ENCODE measurements at places on chromosomes 1 and 21.

- DNase-seq, result no peak
Measured at GRCh38 chr1:98989556-98989907, 15.1 kb downstream of the PLPPR5 start.

- DNase-seq, result peak; percentile 9
Measured at GRCh38 chr1:235326719-235327558, 1.0 kb downstream of the ARID4B start.

DNA sequence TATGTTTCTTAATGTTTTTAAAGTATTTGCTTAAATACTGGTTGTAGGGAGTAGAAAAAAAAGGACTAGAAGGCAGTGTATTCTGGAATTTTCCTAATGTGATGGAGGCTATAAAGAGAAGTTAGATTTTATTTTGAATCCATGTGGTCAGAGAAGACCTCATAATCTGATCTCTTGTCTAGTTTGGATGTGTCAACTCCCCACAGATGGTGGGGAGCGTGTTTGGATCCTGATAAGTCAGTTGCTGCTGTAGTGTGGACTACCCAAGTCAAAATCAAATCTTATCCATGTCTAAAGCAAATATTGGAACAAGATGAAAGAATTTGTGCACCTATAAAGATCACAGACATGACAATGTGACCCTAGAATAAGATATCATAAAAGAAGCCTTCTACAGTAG lies 918.0 kb downstream of the LTN1 start:
- no peak for DNase-seq

- DNase-seq, result no peak
Measured at GRCh38 chr1:219699870-219700269, 87.0 kb upstream of the ZC3H11B start.

- DNase-seq, result no peak
Measured at GRCh38 chr21:41736423-41736822, 30.4 kb downstream of the RIPK4 start.

DNA sequence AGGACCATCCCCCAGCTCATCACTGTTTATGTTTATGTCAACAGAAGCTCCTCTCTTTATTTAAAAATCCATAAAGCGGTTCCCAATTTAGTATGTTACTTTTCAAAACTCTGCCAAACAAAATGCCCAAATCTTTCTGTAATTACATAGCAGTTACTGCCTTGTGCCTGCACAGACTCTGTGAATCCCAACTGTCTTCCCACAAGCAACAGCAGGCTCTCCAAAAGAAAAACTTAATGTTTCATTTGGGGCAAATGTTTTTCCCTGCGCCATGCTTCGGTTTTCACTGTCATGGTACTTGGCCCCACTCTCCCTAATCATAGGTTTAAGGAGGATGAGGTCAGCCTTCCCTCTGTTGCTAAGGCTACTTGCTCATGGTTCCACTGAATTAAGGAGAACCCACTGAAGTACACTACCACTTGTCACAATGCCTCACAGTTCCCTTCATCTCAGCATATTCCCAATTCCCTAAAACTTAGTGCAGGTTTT lies 4.6 kb downstream of the COLGALT2 start:
- no peak for DNase-seq

DNA sequence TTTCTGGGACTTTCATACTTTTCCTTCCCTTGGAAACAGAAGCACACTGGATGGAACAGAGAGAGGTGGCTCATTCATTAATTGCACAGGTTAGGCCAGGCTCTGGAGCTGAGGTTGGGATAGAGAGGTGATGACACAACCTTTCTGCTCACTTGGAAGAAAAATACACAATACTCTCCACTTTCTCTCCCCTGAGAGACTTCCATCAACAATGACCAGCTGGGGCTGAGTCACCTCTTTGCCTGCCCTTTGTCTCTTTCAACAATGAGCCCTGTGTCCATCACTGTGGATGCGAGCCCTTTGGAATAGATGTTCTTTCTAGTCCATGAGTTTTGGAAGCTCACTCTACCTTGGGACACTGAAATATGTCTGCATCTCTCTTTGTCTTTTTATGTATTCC lies 43.1 kb downstream of the ATP2B4 start:
- no peak for DNase-seq

DNA sequence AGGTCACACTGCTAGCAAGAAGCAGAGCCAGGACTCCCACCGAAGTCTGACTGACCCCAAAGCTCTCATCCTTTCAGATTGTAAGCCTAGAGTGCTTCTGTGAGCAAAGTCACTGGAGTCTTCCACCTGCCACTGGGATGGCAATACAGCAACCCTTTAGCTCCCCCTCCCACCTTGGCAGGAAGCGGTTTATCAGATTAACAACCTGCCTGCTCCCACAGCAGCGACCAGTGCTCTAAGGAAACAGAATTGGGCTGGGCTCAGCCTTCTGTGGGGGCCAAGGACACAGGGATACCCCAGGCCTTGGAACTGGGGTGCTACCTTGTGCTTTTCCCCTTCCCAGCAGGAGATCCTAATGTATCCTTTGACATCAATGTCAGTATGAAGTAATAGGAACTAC lies 76.0 kb downstream of the GFI1 start:
- DNase-seq, result no peak

DNA sequence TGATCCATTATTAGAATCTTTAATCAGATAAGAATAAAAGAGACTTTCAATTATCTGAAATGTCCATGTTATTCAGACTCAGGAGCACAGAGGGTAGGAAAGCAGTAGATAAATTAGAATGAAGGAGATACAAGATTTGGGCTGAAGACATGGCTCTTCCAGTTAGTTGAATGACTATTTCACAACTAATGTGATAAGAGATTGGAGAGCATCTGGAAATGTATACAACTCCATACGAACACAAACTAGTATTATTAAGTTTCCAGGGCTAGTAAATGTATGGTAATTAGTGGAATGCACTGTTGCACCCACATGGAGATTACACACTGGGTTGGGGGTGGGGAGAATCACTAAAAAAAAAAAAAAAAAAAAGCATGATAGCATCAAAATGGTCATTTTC lies 618.0 kb downstream of the KIF26B start:
- DNase-seq, result no peak

DNA sequence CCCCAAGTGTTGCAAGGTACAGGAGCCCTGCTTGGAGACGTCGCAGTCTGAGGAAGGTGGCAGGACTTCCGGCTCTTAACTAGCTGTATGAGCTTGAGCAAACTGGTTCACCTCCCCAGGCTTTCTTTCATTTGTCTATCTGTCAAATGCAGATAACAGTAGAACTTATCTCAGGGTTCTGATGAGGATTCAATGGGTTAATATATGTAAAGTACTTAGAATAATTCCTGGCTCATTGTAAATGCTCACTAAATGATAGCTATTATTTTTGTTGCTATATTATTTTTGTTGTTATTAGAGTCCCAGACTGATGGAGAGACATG lies 108.5 kb upstream of the IPO9 start:
- no peak for DNase-seq

DNA sequence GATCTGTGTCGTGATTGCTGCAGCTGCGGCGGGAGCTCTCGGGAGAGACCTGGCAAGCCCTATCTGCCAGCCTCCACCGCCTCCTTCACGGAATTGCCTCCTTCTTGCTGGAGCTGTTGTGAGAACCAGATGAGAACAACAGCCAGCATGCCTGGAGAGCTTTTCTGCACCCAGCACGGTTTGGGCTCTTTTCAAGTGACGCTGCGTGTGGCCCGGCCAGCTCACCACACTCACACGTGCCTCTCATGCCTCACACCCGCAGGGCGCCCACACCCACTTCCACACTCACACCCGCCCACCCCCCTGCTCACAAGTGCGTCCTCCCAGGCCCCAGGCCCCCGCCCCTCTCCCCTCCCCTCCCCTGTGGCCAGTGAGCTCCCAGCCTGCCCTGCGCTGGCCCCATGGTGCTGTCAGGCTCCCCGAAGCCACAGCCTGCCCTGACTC lies 135.7 kb upstream of the RUNX3 start:
- DNase-seq, result peak; percentile 36
